ENCODE measurements at places on chromosomes 2 and 18.

DNA sequence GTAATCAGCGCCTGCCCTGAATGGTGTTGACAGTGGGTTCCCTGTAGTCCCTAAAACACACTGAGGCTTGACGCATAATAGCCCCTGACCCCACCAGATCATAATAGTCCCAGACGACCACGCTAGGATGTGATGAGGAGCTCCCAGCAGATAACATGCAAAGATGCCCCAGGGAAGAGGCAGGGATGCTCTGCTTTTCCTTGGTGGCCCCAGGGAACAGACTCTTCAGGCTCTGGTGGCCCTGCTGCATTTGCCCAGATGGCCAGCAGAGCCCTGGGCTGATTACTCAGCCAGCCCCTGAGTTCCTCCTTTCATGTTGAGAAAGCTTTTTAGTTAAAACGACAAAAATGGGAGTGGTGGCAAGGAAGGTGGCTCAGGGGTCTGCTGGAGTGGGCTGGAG lies 5.9 kb upstream of the NCKAP5 start:
- DNase-seq, result no peak

DNA sequence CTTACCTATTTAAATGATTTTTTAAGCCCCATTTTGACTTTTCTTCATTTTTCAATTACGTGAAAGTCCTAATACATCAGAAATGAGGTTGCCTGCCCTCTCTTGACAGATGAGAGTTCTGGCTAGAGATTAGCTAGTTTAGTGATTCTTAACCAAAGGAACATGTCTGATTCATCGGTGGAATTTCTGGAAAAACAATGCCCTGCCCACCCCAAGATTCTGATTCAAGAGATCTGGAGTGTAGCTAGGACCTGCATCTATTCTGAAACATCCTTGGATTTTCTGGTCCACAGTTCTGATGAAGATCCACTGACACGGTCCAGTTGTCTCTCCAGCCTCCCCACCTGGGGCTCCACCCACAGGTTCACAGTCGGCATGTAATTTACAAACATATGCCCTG lies 111.2 kb downstream of the KLF7 start:
- no peak for DNase-seq

GRCh38 chr2:45750001-45750400 lies 98.5 kb downstream of the PRKCE start:
- no peak for DNase-seq

GRCh38 chr2:39433586-39434195 lies 3.4 kb downstream of the MAP4K3 start:
- no peak for DNase-seq

GRCh38 chr2:219728991-219729487 lies 101.6 kb downstream of the SLC4A3 start:
- DNase-seq, result no peak

DNA sequence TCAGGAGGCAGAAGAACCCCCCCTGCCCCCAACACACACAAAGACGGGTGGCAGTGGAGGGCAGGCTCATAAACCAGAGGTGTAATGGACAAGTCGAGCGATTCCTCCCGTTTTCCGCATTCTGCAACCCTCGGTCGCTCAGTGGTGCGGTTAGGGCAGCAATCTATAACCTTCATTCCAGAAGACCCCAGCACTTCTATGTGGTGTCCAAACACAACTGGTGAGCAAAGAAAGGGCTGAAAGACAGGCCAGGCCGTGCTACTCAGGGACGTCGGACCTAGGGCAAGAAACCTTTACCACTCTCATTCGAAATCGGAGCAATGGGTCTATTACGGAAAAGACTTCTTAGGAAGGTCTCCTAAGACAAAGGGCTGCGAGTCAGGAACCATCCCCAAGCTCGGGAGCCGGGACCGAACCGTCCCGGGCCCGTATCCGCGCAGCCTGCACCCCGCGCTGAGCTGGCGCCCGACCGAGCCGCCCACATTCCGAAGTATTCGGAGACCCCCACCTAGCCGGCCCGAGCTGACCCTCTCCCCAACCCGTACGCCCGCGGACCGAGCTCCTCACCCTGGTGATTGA lies 568 bp downstream of the ARL5A start:
- DNase-seq, result peak; percentile 40

DNA sequence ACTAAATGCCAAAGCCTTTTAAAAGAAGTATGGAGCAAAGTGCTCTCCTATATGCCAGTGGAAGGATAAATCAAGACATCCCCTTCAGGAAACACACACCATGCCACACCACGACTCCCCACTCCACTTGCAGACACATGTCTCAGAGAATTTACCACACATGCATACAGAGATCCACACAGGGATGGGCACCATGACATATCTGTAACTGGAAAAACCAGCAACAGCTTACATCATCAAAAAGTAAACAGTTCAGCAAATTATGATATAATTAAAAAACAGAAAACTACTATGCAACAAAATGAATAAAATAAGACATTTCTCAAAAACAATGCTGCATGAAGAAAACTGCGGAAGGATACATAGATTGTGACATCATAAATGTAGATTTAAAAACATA lies 29.6 kb downstream of the RBMS1 start:
- no peak for DNase-seq

- no peak for DNase-seq
Measured at GRCh38 chr2:225328192-225328591, 71.3 kb upstream of the NYAP2 start.

GRCh38 chr2:166090908-166091307 lies 36.9 kb downstream of the SCN1A start:
- DNase-seq, result no peak

- no peak for DNase-seq
Measured at GRCh38 chr2:73832930-73833329, 4.2 kb downstream of the STAMBP start.
